ENCODE measurements at places on chromosomes 3 and 15.

DNA sequence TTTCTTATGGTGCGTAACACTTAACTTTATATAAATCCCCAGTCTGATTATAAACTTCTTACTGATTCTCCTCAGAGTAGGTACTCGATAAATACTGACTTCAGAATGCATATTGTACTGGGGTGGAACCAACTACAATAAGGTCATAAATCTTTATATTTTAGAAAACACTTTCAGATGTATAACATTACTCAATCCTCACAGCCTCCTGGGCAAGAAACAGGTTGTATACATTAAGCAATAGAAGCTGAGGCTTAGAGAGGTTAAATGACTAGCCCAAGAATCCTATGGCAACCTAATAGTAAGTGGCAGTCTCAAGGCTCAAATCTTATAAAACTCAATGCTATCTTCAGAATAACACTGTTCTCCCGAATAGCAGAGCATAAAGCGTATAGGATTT lies 9.1 kb downstream of the VPS13C start:
- no peak for DNase-seq

- DNase-seq, result no peak
These were observed 14.9 kb upstream of the LEKR1 start for GRCh38 chr3:156811089-156811862.

- no peak for DNase-seq
These were observed 140.7 kb upstream of the TMC3 start for GRCh38 chr15:81514725-81515124.

GRCh38 chr15:55823191-55823670 lies 80.3 kb upstream of the PRTG start:
- DNase-seq, result no peak

GRCh38 chr3:5092018-5092417 lies 30.1 kb upstream of the ARL8B start:
- no peak for DNase-seq

- no peak for DNase-seq
These were observed 45.4 kb downstream of the MAP6D1 start for GRCh38 chr3:183779896-183780465.

DNA sequence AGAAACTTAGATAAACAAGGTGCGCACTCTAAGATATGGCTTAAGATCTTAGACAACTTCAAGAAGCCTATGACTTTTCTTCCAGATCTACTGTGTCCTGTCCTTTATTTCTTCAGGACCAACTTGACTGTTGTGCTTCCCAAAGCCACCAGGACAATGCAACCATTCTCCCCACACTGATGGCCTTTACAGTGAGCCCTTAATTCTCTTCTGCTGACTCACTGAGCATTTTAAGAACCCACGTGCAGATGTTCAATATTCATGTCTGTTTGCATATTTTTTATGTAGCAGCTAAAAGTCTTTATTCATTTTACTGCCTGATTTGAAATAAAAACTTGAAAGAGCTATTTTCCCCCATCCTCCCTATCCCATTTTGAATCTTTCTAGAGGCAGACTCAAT lies 103.3 kb upstream of the SLC2A2 start:
- DNase-seq, result no peak

DNA sequence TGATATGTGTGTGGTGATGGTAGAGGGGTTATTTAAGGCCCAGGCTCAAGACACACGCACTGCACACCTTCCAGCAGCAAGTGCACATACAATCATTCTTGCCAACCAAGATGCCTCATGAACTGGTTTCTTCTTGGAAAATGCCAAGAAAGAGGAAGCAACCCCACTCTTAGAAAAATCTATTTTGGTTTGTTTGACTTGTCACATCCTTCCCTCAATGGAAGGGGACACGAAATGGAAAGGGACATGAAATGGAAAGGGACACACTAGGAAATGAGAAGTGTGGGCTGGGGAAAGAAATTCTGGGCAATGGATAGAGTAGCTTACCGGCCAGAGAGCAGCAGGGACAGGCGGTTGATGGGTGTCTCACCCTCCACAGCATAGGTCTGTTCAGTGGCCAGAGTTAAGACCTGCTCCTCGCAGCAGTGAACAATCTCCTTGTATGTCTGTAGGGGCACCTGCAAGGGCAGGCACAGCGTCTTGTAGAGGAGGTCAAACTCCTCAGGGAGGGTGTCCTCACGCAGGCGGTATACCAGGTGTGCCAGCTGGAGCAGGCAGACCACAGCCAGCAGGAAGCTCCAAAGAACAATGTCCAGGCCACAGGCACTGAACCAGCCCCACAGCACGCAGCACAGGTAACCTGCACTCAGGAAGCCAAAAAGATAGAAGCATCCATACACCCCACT lies 640 bp downstream of the POPDC2 start:
- DNase-seq, result no peak

- DNase-seq, result no peak
These were observed 1225.9 kb upstream of the EPHA6 start for GRCh38 chr3:95588473-95588872.

DNA sequence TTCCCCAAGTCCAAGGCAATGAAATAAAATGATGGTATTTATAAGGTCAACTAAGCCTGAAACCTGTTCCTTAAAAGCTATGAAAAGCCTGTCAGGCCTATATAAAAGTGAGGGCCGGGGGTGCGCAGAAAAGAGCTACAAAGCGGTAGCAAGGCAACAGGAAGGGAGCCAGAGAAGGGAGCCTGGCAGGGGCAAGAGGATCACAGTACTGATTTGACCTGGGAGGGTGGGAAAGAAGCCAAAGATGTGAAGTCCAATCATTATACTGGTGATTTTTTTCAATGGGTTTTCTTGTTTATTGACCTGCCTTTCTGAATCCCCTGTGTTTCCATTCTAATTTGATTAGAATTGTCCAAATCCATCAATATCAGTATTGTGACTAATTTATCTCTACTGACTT lies 64.3 kb upstream of the STT3B start:
- no peak for DNase-seq

DNA sequence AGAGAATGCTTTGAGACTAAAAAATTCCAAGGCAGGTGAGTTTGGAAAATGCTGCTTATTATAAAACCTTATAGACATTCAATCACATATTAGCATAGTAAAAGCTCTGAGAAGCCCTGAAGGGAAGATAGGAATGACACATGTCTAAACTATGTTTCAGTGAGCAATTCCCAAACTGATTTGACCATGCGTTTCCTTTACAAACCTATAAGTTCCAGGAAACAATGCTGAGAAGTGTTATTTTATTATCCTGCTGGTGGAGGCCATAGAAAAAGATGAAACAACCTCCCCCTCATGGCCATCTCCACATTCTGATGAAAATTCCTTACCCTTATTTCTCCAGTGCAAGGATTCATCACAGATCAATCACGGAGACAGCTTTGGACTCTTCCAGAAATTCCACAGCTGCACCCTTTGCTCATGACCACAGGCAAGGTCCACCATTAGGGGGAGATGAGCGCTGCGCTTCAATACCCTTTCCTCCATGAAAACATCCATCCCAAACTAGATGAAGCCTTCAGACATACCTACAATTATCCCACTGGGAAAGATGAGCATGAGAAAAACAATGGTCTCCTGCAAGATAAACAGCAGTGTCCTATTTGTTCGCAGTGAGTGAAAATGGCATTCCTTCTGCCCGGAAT lies 372.1 kb downstream of the MAGI1 start:
- no peak for DNase-seq

DNA sequence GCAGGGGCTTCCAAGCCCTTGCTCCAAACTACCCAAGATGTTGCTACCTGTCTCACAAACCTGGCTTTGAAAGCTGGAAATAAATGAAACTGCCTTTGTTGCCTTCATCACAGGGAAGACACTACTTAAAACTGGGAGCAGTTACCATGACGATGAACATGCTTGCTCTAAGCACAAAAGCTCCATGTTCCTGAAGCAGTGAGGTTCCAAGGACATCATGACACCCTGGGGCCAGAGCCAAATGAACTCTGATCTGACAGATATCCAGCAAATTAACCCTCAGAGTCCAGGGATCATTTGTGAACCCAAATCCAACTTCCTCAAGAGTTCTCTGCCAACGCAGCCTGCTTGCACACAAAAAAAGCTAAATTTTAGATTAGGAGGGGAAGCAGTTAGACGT lies 10.7 kb downstream of the TRAIP start:
- DNase-seq, result no peak

DNA sequence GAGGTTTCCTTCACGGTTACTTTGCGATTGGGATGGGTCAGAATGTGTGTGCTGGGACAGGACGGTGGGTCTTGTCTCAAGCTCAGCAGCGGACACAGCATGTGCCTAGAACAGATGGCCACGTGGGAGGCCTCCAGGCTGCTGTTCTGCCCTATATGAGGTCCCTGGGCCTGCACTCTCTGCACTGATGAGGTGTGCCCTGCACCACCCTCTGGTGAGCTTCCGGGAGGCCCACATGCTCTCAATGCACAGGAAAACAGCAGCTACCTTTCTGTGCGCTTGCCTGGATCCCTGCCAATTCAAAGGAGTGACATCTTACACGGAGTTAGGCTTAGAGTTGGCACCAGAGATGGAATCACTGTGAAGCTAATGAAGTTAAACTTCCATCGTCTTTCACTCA lies 59.8 kb downstream of the BOC start:
- no peak for DNase-seq

DNA sequence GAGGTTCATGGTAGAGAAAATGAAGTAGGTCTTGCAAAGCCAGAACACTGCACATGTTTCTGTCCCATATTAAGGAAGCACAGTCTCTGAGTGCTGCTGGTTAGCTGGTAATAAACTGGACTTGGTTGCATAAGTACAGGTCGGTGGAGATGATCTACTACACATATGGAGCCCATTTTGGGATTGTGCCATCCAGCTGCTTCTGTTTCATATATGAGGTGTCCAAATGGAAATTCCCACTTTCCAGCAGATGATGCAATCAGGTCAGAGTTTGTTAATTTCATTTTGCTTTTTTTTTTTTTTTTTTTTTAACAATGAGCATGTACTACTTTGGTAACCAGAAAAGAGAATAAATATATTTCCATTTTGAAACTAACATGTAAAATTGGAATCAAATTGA lies 122.6 kb downstream of the SATB1 start:
- no peak for DNase-seq

GRCh38 chr3:123660900-123661299 lies 76.0 kb upstream of the HACD2 start:
- no peak for DNase-seq

DNA sequence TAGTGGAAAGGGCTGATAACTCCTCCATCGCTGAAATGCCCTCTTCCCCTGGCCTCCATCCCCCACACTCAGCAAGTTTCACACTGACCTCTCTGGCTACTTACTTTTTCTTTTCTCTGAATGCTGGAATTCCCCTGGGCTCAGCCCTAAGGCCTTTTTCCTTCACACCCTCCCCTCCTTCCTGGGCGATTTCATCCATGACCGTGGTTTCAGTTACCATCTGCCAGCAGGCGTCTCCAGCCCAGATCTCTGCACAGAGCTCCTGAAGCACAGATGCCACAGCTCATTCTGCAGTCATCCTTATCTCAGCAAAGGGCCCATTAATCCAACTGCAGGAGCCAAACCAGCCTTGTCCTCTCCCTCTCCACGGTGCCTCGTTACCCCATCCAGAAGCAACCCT lies 114.0 kb downstream of the RFTN1 start:
- no peak for DNase-seq

Measured in NCI-H187 treated with DMSO at 0.1 percent for 48 hours (cell line).